ENCODE measurements at places on chromosomes 5 and 9. TPM values are rescaled to one million over a fixed set of nuclear protein-coding genes. Genes with fewer than 3 reads are reported as not detected.

DNA sequence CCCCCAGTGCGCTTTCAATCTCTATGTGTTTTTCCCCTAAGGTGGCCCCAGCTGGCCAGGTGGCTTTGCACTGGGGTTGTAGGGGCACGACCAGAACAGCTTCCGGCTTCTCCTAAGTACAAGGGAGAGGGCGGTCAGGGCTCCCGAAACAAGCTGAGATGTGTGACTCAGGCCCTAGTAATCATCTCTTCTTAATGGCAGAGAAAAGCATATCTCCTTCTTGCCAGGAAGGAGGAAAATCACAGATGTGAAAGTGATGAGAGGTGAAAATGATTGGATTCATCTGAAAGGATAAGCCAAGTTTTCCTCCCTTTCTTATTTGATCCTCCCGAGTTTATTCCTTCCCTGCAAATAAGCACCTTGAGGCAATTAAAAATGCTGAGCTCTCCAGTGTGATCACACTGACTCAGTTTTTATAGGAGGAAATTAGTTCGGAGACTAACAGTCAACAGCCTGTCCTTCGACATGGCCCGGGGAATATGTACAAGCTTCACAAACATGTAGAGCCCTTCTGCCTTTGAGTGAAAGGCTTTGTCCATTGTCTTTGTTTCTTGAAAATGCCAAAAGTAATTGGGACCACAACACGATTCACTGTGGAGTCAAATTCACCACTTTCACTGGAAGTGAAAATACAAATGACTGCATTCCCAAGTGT, 514.8 kb downstream of the PSAT1 start:
- H3K4me1 ChIP-seq, result no peaks in the 10 kb centered on the region
- no peaks in the 10 kb centered on the region for H3K27me3 ChIP-seq
- no peak overlapping the region for H3K4me3 ChIP-seq
- no peak for DNase-seq
- no peak overlapping the region for H3K27ac ChIP-seq

- peaks cover 7% of the 10 kb centered on the region for H3K4me1 ChIP-seq
- H3K27ac ChIP-seq, result no peak overlapping the region
- H3K4me3 ChIP-seq, result no peak overlapping the region
- peaks cover 5% of the 10 kb centered on the region for H3K36me3 ChIP-seq
- no peak for DNase-seq
Observed at GRCh38 chr5:16547200-16547842, 69.5 kb downstream of the RETREG1 start.

SPINK13 gene
- not detected for total RNA-seq

SH3TC2 gene
- total RNA-seq, result not detected
